Naive thymus-derived CD8-positive, alpha-beta T cell (primary cell): ENCODE measurements at places on chromosomes 1 and 21. TPM values are rescaled to one million over a fixed set of nuclear protein-coding genes. Genes with fewer than 3 reads are reported as not detected.

DNA sequence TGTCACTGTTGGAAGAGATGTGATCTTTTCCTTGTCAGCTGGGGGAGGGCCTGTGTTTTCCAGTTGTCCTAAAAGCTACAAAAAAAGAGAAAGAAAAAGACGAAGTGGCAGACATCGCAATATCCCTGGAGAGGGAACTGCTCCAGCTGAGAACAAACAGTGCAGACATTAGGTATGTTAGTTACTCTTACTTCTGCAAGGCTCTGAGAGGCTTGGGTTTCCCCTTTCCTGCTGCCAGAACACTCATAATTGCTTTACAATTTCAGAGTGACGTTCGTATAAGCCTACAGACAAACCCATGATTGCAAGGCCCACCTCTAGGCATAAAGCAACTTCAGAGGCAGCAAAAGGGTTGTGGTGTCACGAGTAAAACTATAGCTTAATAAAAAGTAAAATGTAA, 31.1 kb downstream of the CD160 start:
- no peak for DNase-seq
- H3K4me1 ChIP-seq, result peaks cover 1% of the 10 kb centered on the region
- peaks cover 86% of the 10 kb centered on the region for H3K36me3 ChIP-seq
- H3K27ac ChIP-seq, result no peak overlapping the region
- H3K27me3 ChIP-seq, result no peaks in the 10 kb centered on the region
- H3K4me3 ChIP-seq, result no peak overlapping the region

CELSR2 gene
- total RNA-seq, result 6.8 TPM

GRCh38 chr21:38993561-38993960, 187.8 kb downstream of the ETS2 start:
- H3K4me3 ChIP-seq, result no peak overlapping the region
- H3K36me3 ChIP-seq, result no peaks in the 10 kb centered on the region
- DNase-seq, result no peak

- DNase-seq, result no peak
- H3K36me3 ChIP-seq, result no peaks in the 10 kb centered on the region
- H3K27me3 ChIP-seq, result peaks cover 22% of the 10 kb centered on the region
- H3K4me1 ChIP-seq, result no peaks in the 10 kb centered on the region
These were observed 110.2 kb upstream of the APP start for GRCh38 chr21:26280775-26281174.

DNA sequence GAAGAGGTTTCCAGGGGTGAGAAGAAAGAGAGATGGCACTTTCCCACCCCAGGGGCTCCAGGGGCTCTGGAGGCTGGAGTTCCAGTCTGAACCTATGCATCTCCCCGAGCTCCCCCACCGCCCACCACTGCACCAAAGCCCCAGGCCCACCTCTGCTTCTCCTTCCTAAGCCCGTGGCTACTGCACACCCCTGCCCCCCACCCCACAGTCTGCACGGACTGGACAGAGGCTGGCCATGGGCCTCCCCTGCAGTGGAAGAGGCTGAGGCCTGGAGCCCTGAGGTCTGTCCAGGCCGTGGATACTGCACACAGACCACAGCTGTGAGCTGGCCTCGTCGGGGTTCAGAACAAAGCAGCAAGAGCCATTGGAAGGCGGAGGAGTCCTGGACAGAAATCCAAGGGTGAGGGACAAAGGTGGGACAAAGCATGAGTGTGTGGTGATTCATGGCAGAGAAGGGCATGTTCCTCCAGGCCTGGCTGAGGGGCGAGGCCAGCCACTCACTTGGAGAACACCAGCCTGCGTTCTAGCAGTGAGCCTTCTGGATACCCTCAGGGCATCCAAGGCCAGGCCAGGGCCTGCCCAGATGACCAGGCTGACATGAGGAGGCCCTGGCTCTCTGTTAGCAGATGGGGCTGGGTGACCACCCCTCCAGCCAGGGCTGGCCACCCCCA, 244.8 kb upstream of the VAMP3 start:
- H3K4me3 ChIP-seq, result no peak overlapping the region
- H3K27me3 ChIP-seq, result peaks cover 9% of the 10 kb centered on the region
- H3K27ac ChIP-seq, result no peak overlapping the region
- no peaks in the 10 kb centered on the region for H3K4me1 ChIP-seq
- no peaks in the 10 kb centered on the region for H3K36me3 ChIP-seq

GRCh38 chr21:29332461-29333362, 34.0 kb downstream of the BACH1 start:
- H3K4me1 ChIP-seq, result peaks cover 6% of the 10 kb centered on the region
- no peak overlapping the region for H3K4me3 ChIP-seq
- no peaks in the 10 kb centered on the region for H3K27me3 ChIP-seq

GRCh38 chr1:156491151-156491949, 9.2 kb downstream of the MEF2D start:
- H3K36me3 ChIP-seq, result peaks cover 4% of the 10 kb centered on the region
- H3K27me3 ChIP-seq, result no peaks in the 10 kb centered on the region
- H3K4me3 ChIP-seq, result peak overlapping the region; percentile 83
- peaks cover 100% of the 10 kb centered on the region for H3K4me1 ChIP-seq

DNA sequence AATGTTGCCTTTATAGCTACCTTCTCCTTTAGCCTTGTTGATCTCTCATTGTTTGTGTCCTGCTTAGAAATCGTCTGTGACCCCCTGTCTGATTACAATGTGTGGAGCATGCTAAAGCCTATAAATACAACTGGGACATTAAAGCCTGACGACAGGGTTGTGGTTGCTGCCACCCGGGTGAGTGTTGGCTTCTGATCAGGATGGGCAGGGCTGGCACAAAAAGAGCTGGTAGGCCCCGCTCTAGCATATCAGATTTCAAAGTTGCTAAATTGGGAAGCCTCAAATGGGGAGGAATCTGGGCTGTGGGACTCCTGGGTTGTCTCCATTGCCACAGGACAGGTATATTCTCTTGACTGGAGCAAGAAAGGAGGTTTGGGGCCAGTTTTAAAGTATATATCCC, 8.4 kb downstream of the NCSTN start:
- peaks cover 25% of the 10 kb centered on the region for H3K36me3 ChIP-seq
- H3K27ac ChIP-seq, result no peak overlapping the region
- peaks cover 13% of the 10 kb centered on the region for H3K4me1 ChIP-seq
- H3K4me3 ChIP-seq, result no peak overlapping the region
- no peak for DNase-seq

DNA sequence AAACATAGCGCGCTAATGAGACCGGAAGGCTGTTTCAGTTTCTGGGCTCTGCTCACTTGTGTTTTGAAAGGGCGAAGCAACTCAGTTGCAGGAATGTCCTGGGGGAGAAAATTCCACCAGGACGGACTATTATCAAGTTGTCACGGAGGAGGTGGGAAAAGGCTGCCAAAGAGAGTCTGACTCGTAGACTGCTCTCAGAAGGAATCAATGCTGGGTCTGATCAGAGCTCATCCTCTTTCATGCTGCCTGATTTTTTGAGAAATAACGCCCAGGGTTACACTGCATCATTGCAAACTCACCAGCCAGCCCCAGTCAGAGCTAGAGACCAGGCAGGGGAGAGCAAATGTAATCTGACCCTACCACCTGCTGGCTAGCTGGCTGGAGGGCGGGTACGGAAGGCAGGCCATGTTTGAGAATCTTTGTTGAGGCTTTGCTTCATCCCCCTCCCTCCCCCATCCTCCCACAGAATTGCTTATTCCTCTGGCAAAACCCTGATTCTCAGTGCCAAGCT, 36.4 kb upstream of the BCL9 start:
- H3K27ac ChIP-seq, result no peak overlapping the region
- no peaks in the 10 kb centered on the region for H3K4me1 ChIP-seq
- DNase-seq, result no peak
- H3K4me3 ChIP-seq, result no peak overlapping the region

GRCh38 chr1:192530254-192530653, 45.3 kb upstream of the RGS1 start:
- H3K36me3 ChIP-seq, result no peaks in the 10 kb centered on the region
- DNase-seq, result no peak
- peaks cover 10% of the 10 kb centered on the region for H3K4me1 ChIP-seq
- no peak overlapping the region for H3K4me3 ChIP-seq

TRPM2 gene
- 0.31 TPM for total RNA-seq

LCE1B gene
- total RNA-seq, result not detected

GRCh38 chr1:32884726-32885125, 1.6 kb upstream of the HPCA start:
- H3K27ac ChIP-seq, result no peak overlapping the region
- no peak overlapping the region for H3K4me3 ChIP-seq
- peaks cover 65% of the 10 kb centered on the region for H3K27me3 ChIP-seq
- DNase-seq, result no peak

DNA sequence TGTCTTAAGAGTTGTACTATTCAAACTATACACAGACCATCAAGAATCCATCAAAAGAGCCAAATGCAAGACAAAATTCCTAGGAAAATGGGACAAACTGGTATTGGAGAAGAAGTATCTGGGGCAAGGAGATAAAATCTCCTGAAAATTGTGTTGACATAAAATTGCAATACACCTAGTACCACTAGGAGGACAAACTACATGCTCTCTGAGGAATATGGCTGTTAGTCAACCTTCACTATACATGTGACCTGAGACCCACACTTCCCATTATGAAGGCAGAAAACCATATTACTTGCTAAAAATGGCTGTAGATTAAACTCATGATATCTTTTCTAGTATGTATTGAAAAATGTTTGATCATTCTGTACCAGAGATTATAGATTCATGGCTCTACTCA, 30.0 kb downstream of the IRF2BP2 start:
- H3K27ac ChIP-seq, result no peak overlapping the region
- no peaks in the 10 kb centered on the region for H3K4me1 ChIP-seq
- H3K4me3 ChIP-seq, result no peak overlapping the region
- no peak for DNase-seq
- H3K36me3 ChIP-seq, result no peaks in the 10 kb centered on the region

- no peak for DNase-seq
- H3K27ac ChIP-seq, result peak overlapping the region; percentile 80
- H3K4me3 ChIP-seq, result peak overlapping the region; percentile 42
These were observed 142.9 kb downstream of the DHRS3 start for GRCh38 chr1:12475101-12475500.

DNA sequence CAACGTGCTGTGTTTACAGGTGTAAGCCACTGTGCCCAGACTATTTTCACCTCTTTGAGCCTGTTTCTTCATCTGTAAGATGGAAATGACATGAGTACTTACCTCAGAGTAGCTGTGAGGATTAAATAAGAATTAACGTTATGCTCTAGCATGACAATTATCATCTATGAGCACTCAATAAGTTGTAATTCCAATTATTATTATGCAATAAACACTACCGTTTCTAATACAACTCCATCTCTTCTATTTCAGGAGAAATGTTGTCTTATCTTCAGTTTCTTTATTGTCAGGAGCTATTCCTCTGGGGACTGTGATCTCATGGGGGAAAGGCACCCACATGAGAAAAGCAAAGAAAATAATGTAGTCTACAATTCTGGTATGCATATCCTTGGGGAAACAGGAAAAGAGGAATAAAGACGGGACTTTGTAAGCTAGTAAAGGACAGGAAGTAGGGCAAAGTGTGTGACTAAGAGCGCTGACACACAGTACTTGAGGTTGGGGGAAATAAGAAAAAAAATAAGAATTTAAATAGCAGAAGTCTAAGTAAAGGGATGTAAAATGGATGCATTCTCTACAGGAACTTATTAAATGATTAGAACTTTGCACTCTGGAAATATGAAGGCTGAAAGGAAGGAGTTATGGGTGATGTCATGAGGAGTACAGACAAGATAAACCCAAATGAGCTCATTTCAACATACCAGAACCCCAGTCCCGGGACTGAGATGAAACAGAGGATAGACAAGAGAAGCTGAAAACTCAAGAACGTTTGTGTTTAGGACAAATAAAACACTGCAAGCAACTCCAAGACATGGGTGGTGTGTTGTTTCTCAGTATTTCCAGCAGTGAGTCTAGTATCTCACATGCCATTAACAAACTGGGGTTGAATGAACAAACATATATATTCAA, 9.8 kb downstream of the PHC2 start:
- DNase-seq, result no peak
- H3K4me3 ChIP-seq, result no peak overlapping the region
- H3K27me3 ChIP-seq, result peaks cover 26% of the 10 kb centered on the region
- H3K4me1 ChIP-seq, result no peaks in the 10 kb centered on the region
- H3K27ac ChIP-seq, result no peak overlapping the region

GRCh38 chr1:57209495-57209894, 214.4 kb downstream of the DAB1 start:
- no peak overlapping the region for H3K4me3 ChIP-seq
- H3K27me3 ChIP-seq, result peaks cover 6% of the 10 kb centered on the region
- no peaks in the 10 kb centered on the region for H3K4me1 ChIP-seq

- H3K27ac ChIP-seq, result peak overlapping the region; percentile 79
- peak; percentile 61 for DNase-seq
- no peaks in the 10 kb centered on the region for H3K27me3 ChIP-seq
- peaks cover 3% of the 10 kb centered on the region for H3K36me3 ChIP-seq
These were observed 25.1 kb downstream of the WDR64 start for GRCh38 chr1:241677201-241677600.

DNA sequence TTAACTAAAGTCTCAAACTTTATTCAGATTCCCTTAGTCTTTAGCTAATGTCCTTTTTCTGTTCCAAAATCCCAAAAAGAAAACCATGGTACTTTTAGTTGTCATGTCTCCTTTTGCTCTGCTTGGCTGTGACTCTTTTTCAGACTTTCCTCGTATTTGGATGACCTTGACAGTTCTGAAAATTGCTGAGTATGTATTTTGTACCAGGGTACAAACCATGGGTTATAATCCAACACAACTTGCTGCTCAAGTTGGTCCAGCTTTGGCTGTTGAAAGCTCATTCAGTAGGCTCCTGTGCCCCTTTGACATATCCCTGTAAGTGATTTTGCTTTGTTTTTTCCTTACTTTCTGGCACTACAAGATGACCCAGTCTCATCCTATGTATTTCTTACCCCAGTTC, 51.7 kb downstream of the PALMD start:
- H3K4me1 ChIP-seq, result peaks cover 3% of the 10 kb centered on the region
- no peak for DNase-seq
- H3K27ac ChIP-seq, result no peak overlapping the region
- no peaks in the 10 kb centered on the region for H3K36me3 ChIP-seq

- H3K4me1 ChIP-seq, result peaks cover 30% of the 10 kb centered on the region
- H3K4me3 ChIP-seq, result no peak overlapping the region
- H3K27ac ChIP-seq, result peak overlapping the region; percentile 74
- H3K27me3 ChIP-seq, result no peaks in the 10 kb centered on the region
- DNase-seq, result no peak
- H3K36me3 ChIP-seq, result peaks cover 13% of the 10 kb centered on the region
These were observed 17.0 kb upstream of the LRRC8C start for GRCh38 chr1:89615676-89616598.

GRCh38 chr1:183622884-183623785, 12.4 kb downstream of the ARPC5 start:
- H3K4me3 ChIP-seq, result no peak overlapping the region
- no peaks in the 10 kb centered on the region for H3K27me3 ChIP-seq
- peak; percentile 30 for DNase-seq
- peak overlapping the region; percentile 43 for H3K27ac ChIP-seq
- H3K36me3 ChIP-seq, result peaks cover 8% of the 10 kb centered on the region
- peaks cover 15% of the 10 kb centered on the region for H3K4me1 ChIP-seq

VWA5B1 gene
- not detected for total RNA-seq

DNA sequence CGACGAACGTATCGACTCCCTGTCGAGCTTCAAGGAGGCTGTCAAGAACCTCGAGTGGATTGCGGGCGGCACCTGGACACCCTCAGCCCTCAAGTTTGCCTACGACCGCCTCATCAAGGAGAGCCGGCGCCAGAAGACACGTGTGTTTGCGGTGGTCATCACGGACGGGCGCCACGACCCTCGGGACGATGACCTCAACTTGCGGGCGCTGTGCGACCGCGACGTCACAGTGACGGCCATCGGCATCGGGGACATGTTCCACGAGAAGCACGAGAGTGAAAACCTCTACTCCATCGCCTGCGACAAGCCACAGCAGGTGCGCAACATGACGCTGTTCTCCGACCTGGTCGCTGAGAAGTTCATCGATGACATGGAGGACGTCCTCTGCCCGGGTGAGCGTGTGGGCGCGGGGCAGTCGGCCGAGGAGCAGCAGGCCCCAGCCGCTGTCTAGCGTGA, 28.0 kb downstream of the COL6A2 start:
- peaks cover 2% of the 10 kb centered on the region for H3K4me1 ChIP-seq
- H3K27ac ChIP-seq, result no peak overlapping the region
- DNase-seq, result peak; percentile 1
- H3K4me3 ChIP-seq, result no peak overlapping the region

TSPEAR gene
- total RNA-seq, result not detected

DHX9 gene
- 244 TPM for total RNA-seq

PCBP3 gene
- not detected for total RNA-seq
